HFFc6 (cell line): ENCODE measurements at places on chromosomes 4 and X.
A peak's percentile ranks its signal among the peaks of the same experiment; 100 is the strongest.

DNA sequence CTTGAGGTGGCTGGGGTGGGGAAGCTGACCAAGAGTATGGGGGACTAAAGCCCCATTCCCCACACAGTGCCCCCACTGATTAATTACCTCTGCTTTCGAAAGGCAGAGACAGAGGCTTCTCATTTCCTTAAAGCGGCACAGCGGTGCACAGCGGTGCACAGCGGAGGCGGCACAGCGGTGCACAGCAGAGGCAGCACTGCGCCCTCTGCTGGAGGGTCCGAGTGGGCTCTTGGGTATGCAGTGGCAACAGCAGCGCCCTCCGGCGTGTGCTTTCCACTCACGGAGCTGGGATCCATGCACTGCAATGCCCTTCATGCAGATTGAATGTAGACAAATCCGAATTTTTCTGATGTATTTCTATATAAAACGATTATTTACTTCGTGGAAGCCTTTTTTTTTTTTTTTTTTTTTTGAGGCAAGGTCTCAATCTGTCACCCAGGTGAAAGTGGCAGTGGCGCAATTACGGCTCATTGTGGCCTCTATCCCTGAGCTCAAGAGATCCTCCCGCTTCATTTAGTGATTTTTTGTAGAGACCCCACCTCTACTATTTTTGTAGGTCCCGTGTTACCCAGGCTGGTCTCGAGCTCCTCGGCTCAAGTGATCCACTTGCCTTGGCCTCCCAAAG, 19.7 kb upstream of the PRPS2 start:
- DNase-seq: peak; percentile 2

DNA sequence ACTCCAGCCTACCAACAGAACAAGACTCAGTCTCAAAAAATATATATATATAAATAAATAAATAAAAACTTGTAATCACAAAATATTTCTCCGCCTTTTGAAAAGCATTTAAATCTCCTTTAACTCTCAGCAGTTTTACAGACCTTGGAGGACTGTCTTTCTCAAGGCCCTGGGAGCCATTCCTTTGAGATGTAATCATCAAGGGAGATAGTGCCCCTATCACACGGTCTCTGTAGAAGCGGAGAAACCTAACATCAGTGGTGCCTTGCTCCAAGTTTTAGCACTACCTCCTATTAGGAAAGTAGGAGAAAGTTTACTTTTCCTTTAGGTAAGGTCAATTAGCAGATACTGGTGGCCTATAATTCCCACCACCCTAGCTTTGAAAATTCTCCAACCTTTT, 58.5 kb downstream of the ANTXR2 start:
- DNase-seq: no peak

DNA sequence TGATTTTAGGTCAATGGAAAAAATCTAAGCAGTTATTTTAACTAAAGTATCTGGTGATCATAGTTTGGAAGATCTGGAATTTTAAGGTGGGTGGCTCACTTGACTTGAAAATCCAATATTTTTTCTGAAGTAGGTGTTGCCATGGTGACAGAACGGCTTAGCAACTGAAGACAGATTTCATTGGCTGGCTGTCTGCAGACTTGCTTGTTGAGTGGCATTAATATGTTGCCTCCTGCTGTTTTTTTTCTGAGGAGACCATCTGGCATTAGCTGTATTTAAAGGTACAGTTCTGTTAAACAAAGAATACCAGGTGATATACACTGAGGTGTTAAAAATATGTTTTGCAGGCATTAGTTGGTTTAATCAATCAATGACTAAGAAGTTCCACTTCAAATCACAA, 19.8 kb downstream of the CPE start:
- no peak for DNase-seq

DNA sequence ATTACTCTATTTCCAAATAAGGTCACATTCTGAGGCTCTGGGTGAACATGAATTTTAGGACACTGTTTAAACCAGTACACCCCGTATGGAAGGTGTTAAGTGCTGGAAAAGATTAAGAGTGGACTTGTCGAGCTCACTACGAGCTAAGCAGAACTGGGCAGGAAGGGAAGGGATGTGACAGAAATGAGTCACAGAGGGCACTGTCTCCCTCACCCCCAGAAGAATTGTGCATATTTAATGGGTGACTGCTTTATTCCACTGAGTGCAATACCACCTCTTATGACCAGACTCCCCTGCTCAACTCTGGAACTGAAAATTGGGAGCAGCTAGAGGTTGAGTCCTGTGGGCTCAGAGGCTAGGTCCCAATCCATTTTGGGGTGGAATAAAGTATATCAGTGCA, 187.4 kb upstream of the RPS6KA3 start:
- peak; percentile 41 for DNase-seq

DNA sequence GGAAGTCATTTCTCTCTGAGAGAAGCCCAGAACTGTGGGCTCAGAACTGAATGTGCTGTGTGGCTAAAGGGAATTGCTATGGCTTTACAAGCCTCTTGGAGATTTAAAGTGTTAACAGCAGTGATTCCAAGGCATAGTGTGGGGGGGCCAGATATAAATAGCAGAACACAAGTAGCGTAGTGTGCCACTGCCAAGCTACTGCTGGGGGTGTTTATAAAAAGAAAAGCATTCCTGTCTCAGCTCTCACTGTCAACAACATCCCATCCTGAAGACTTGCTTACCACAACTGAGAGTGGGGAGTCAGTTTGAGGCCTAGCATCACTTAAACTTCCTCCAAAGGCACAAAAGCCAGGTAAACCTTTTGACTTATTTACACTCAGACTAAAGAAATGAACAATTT, at the start of gene ART3:
Gene ART3 (plus strand): TSS at position 242 of the 400 bp plus-strand sequence. CDS start 1,181 bp downstream, outside the sequence.
- DNase-seq: no peak

DNA sequence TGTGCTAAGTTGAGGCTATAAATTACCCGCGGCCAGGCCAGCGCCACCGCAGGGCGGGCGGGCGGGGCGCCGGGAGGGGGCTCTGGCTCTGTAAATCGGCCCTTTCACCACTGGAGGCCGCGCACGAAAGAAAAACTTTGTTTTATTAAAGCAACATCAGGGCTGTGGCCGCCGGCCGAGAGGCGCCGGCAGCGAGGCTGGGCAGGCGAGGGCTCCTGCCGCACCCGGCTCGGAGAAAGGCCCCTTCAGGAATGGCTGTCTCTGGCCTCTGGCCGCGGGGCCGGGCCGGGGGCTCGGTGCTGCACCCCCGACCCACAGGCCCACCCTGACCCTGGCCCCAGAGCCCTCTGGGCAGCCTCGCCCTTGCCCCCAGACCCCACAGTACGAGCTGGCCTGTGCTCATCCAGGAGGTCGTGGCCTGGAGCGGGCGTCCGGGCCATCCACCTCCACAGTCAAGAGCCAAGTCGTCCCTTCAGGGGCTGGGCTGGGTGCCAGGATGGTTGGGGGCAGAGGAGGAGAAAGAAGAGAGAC, 29.5 kb upstream of the FGFR3 start:
- DNase-seq: peak; percentile 31

DNA sequence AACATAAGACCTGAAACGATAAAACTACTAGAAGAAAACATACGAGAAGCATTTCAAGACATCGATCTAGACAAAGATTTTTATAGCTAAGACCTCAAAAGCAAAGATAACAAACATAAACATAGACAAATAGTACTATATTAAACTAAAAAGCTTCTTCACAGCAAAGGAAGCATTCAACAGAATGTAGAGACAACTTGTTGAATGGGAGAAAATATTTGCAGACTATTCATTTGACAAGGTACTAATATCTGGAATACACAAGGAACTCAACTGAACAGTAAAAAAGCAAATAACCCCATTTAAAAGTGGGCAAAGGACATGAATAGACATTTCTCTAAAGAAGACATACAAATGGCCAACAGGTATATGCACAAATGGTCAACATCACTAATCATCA, 49.8 kb downstream of the MANBA start:
- DNase-seq: no peak

DNA sequence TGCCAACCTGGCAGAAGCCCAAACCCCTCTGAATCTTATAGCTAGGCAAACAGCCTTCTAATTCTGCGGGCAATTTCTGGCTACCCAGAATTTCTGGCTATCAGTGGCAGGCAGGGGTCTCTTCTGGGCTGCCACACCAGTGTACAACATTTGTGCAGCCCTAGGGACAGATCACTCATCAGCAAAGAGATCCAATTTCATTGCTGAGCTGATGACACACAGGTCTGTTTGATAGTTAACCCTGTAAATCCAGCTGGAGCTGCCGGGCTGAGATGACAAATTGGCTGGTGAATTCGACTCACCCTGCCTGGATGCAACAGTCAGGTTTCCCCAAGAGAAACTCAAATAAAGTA, 2.4 kb downstream of the MID1 start:
- peak; percentile 67 for DNase-seq

- DNase-seq: no peak
These were observed 1.1 kb downstream of the FBXW7 start for GRCh38 chr4:152534541-152535359.

DNA sequence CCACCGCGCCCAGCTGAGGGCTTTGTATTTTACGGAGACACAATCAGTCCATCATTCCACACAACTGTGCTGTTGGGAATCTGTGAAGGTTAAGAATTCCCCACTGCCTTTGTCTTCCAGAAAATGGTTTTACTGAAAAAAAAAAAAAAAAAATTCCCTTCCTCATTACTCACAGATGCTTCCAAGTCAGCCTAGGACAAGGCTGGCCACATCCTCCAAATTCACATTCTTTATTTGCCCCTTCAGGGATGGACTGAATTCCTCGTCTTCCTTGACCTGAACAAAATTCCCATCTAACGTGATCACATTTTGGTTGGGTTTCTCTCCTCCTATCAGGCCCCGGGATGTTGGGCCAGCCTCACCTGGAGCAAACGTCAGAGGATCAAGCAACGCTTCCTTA, 130.3 kb downstream of the DHRSX start:
- DNase-seq: peak; percentile 11

- peak; percentile 85 for DNase-seq
These were observed 589.7 kb downstream of the SPRY1 start for GRCh38 chr4:123986268-123986798.

- DNase-seq: no peak
These were observed 249.4 kb downstream of the HNRNPD start for GRCh38 chr4:82124365-82124764.

GRCh38 chrX:2360731-2361130, 140.0 kb downstream of the DHRSX start:
- no peak for DNase-seq

GRCh38 chr4:145177906-145178538, 2.4 kb downstream of the OTUD4 start:
- no peak for DNase-seq

DNA sequence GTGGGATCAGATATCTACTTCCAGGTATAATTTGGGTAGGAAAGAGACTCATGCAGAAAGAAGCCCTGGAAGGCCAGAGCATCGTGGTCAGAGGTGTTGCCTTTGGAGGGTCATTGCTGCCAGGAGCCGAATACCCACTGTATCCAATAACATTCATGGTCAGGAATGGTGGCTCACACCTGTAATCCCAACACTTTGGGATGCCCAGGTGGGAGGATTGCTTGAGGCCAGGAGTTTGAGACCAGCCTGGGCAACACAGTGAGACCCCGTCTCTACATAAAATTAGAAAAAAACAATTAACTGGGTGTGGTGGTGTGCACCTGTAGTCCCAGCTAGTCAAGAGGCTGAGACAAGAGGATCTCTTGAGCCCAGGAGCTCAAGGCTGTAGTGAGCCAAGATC, 10.9 kb upstream of the F11 start:
- no peak for DNase-seq

DNA sequence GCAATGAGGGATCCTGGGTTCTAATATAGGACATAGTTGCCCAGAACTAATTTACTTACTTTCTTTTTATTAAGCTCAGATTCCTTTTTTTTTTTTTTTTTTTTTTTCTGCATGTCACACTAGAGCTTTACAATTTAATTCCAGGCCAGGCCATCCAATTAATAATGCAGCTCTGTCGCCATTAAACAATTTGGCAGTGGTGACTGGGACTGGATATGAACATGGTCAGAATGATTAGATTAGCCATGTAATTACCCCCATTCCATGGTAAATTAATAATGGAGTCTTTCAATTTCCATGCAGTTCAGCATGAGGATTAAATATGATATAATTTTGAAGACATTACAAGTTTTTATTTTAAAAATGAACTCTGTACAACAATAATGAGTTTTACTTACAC, 226.9 kb upstream of the ANXA3 start:
- DNase-seq: no peak

GRCh38 chrX:1242891-1243402, 25.7 kb upstream of the CSF2RA start:
- no peak for DNase-seq

DNA sequence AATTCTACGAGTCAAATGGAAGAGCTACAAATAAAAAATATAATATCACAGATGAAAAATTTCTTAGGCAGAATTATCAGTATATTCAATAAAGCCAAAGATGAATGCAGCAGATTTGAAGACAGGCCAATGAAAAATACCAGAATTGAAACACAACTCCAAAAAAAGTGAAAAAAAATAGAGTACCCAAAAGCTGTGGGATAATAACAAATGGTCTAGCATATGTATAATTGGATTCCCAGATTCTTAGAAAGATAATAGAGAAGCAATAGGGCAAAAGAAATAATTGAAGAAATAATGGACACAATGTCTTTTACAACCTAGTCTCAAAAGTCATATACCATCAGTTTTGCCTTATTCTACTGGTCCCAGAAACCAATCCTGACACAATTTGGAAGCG, 4.4 kb downstream of the ANAPC10 start:
- no peak for DNase-seq

- peak; percentile 91 for DNase-seq
These were observed 32.3 kb upstream of the CXCL8 start for GRCh38 chr4:73707918-73708577.

GRCh38 chr4:128525992-128526630, 238.5 kb upstream of the PGRMC2 start:
- DNase-seq: no peak

DNA sequence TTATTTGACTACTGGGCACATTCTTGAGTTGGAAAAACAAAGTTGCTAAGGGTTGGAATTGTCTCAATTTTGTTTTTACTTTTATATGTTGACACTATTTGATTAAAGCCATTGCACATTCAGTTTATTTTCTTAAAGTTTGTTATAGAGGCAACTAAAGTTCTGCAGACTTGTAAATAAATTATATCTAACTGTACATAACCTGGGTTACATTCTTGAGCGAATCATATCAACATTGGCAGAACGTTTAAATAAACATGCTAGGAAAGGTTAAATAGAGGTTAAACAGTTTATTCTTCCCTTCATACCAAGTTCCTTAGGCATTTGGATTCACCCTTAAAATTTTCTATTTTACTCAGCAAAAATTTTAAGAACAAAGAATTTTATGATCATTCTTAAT, 74.5 kb downstream of the UCHL1 start:
- DNase-seq: no peak

DNA sequence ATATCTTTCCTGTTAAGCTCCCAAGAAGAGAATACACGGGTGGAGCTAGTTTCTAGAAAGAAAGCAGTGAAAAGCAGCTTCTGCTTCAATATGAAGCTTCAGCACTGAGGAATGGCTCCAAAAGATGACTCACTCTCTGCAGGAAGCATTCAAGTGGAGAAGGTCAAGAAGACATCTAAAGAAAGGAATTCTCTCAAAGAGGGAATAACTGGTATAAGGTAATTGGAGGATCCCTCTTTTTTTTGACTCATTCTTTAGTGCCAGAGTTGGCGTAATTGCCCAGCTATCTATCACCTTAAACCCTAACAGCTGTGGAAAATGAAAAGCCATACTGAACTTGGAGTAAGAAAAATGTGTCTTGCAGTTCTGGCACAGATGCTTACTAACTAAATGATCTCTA, 3.5 kb downstream of the EDA2R start:
- peak; percentile 74 for DNase-seq

GRCh38 chrX:38103857-38104812, 97.8 kb downstream of the SYTL5 start:
- DNase-seq: no peak

GRCh38 chrX:105314458-105314857, 94.0 kb upstream of the TEX13A start:
- peak; percentile 54 for DNase-seq
